SJSA1 (cell line): ENCODE measurements at places on chromosomes 5 and 9. TPM values are rescaled to one million over a fixed set of nuclear protein-coding genes. Genes with fewer than 3 reads are reported as not detected.
A peak's percentile ranks its signal among the peaks of the same experiment; 100 is the strongest.

- no peak for DNase-seq
These were observed 20.5 kb downstream of the SPINK5 start for GRCh38 chr5:148084269-148084668.

DNA sequence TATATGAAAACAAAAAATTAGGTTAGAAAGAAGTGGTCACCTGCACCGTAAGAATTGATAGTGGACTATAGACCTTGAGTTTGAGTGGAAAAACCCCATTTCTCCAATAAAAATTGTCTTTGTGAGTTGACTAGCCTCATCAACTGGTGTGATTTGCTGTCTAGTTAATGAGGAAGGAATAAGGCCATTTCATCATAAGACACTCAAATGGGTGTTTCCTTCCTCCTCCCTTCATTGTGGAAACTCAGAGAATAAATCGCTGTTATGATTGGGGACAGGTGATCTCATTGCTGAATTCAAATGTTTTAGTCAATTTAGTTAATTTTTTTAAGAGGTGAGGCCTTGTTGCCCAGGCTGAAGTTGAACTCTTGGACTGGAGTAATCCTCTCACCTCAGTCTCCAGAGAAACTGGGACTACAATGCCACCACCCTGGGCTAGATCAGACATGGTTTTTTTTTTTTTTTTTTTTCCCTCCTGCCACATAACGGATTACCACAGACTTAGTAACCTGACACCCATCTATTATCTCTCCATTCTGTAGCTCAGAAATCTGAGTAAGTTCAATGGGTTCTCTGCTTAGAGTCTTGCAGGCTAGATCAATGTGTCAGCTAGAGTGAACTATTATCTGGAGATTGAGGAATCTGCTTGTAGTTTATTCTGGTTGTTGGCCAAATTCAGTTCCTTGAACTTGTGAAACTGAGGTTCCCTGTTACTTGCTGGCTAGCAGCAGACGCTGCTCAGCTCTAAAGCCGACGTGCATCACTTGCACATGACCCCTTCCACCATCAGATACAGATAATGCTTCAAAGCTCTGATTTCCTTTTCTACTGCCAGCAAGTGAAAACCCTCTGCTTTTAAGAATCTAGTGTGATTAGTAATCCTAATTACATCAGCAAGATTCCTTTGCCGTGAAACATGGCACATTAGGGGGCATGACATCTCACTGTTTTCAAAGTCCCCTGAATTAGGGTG lies 663.8 kb upstream of the CDH9 start:
- DNase-seq = no peak

GRCh38 chr5:117547192-117547591 lies 972.6 kb upstream of the SEMA6A start:
- no peak for DNase-seq

DNA sequence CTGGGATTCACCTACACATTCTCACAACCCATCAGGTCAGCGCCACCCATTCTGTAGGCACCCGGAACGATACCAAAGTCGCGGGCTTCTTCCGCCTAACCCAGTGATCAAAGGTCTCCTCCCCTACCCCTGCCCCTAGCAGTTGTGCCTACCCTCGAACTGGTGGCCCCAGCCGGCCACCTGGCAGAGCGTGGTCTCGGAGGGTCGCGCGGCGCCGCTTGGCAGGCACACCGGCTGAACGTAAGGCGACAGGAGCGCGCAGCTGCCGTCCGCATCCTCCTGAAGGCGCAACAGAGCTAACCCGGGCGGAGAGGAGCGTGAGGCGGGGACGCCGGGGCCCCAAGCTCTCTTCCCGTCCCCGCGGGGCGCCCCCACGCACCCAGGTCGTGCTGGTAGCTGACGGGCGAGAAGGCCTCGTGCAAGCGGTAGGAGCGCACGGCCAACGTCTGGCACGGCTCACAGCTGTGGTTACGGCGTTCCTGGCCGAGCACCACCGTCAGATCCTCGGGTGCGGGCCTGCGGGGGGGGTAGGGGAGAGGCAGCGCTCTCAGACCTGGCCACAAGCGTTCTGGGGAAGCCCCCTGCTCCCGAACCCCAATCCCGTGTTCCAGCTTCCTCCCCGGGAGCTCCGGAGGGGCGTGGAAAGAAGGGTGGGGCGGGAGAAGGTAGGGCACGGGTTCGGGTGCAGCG lies 2.8 kb upstream of the PFN3 start:
- no peak for DNase-seq

DNA sequence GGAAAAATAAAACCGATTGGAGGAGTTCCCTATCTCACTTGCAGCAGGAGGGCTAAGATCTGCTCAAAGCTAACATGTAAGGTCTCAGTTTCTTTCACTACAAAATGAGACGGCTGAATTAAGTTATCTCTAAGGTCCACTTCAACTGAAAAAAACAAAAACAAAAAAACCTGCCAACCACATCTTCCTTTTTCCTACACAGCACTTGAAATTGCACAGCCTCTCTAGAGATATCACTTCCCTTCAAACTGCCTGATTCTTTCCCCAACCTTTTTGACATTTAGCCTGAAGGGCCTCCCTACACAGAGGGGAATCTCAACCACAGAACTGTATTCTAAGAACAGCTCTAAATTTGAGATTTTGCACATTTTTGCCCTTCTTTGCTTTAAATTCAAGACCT lies 227.9 kb upstream of the TARS1 start:
- no peak for DNase-seq

DNA sequence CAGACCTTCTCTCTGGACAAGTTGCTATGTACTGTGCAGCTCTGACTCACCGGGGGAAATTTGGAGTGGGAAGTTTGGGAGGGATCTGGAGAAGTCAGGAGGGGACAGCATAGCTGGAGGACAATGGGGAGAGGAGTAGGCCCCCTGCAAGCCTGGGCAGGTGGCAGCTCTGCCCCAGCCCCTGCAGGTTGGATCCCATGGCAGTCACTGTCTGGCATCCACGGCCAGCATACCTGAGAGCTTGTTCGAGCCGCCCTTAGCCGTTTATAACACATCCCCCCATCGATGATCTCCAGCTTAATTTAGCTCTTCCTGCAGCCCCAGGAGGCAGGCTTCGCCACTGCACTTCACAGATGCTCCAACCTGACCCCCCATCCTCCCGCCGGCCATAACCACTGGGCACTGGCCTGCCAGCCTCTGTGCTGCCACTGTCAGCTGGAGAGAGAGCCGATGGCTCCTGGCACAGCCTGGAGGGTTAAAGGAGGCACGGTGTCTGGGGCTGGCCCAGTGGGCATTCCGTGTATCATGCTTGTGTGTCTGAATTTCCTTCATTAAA lies 57.7 kb upstream of the RNU6ATAC start:
- no peak for DNase-seq

- DNase-seq = peak; percentile 36
These were observed 128.6 kb upstream of the GRHPR start for GRCh38 chr9:37293664-37294524.

DNA sequence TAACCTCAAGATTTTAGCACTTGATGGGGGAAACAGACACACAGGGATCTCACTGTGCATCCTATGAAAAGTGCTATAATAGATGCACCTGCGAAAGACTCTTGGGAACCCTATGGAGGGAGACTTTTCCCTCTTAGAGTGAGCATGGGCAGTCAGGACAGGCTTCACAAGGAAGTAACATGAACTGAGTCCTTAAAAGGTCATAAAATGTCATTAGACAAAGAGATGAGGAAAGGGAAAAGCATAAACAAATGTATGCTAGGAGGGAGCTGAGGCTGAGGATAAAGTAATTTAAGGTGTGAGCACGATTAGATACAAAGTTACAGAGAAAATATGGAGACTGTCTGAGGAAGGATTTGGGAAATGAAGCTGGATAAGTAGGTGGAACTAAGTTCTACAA lies 60.6 kb upstream of the MIER3 start:
- DNase-seq = no peak

- no peak for DNase-seq
These were observed 199.1 kb downstream of the HINT1 start for GRCh38 chr5:130965920-130966319.

DNA sequence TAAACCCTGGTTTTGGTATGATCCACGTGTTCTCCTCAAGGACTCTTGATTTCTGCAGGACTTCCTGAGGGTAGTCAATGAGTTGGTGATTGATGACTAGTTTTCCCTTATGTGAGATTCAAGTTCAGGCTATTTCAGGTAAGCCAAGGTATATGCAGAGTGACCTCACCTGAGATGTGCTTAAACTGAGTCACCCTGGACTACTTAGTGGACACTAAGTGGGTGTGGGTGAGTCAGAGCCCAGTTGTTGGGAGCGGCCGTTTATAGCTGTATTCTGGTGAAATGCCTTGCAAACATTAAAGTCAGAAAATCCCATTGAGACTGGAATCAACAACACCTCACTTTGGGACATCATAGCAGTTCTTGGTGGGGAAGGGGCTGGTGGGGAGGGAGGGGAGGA lies 62.9 kb downstream of the SLC28A3 start:
- DNase-seq = no peak

DNA sequence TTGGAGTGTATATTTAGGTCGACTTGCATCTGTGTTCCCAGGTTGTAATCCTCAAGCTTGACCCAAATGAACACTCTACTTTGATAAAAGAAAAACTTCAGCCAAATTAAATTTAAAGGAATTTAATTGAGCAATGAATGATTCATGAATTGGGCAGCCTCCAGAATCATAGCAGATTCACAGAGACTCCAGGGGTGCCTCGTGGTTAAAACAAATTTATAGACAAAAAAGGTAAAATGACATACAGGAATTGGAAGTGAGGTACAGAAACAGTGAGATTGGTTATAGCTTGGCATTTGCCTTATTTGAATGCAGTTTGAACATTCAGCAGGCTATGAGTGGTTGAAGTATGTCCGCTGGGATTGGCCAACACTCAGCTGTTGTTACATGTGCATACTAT lies 21.6 kb upstream of the SPATA31D4 start:
- no peak for DNase-seq

DNA sequence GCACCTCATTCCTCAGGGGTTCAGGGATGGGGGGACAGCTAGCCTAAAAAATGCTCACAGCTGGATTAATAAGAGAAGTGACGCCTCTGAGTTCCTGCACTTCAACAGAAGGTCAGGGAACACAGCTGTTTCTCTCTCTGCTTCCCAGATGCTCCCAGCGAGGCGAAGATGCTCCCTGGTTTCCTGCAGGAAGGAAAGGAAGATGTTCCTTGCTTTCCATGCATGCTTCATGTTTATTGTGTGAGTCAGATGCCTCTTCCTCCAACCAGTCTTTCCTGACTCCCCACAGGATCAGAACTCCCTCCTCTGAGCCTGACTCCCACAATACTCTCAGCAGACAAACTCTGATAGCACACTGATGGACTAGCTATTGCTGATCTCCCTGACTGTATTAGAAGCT lies 71.9 kb downstream of the MFAP3 start:
- DNase-seq = no peak

GRCh38 chr9:843427-843785 lies 1.9 kb downstream of the DMRT1 start:
- DNase-seq = no peak

DNA sequence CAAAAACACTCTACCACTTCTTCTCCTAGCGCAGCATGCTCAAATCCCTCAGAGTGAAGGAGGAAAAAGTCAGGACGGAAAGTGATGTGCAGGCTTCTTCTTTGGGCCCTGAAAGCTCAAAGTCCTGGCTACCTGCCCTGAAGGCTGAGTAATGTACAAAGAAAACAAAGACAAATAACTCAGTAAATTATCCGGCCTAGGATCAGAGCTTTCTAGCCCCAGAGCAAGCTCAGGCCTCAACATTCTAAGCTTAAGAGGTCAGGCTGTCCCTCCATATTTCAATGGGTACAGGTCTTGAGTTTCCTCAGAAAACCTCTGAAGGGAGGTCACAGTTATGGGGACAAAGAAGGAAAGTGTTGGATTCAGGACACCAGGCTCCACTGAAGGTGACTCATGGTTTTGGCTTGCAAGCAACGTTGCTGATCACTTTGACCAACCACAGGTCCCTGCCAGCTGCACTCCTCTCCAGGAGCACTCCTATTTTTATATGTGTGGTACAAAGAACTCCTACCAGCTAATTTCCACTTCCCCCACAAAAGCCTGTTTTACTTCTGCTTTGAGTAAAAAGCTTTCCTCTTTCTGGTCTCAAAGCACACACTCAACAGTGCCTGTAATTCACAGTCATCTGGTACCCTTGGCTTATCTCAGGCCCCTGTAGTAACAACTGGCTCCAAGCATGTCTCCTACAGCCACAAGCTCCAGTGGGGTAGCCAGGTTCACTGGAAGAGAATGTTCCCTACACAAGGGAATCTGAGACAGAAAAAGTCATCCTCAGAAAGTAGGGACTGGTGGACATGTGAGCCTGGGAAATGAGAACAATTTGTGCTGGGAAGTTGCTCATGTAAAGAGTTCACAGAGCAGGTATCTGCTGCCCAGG lies 115.7 kb downstream of the UGCG start:
- DNase-seq = peak; percentile 94

GRCh38 chr5:55232271-55232984 lies 980 bp downstream of the CCNO start:
- no peak for DNase-seq

DNA sequence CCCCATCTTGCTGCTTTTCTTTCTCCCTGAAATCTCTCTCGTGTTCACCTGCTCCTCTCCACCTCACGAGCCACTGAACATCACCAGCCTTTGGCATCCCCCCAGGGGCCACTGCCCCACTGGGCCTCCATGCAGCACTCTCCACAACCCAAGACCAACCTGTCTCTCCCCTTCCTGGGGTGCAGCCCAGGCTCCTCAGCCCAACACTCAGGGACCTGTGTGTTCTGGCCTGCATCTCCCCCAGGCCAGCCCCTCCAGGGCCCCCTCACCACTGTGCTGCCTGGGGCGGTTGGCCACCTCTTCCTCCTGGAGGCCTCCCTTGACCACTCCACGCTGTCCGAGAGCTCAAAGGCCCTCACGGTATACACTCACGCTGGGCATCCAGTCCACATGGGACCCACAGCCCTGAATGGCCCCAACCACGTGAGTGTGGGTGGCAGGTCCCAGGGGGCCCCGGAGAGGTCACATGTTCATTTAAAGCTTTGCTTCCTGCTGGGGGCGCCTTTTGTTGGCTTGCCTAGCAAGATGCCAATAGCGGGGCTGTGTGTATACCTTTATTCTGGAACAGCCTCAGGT lies 453 bp upstream of the DOK3 start:
- no peak for DNase-seq

Gene GLDC
- total RNA-seq = 0.18 TPM in 1 of 2 replicates, not detected in the other

Gene ECSCR
- 0.53 and 1.2 TPM in 2 replicates for total RNA-seq

Gene FAM174A
- total RNA-seq = 31.2 and 68.1 TPM in 2 replicates

Gene FOXD4
- total RNA-seq = 0.24 TPM in 1 of 2 replicates, not detected in the other

Gene PIK3R1
- 7.5 and 12.1 TPM in 2 replicates for total RNA-seq

Gene OR2V1
- total RNA-seq = not detected in 2 replicates

Gene CNTLN
- total RNA-seq = 3.7 and 6.9 TPM in 2 replicates

Gene C5orf63
- 0.03 and 1.9 TPM in 2 replicates for total RNA-seq

Gene ST8SIA4
- not detected in 2 replicates for total RNA-seq

Gene PCA3
- not detected in 2 replicates for total RNA-seq
